ENCODE measurements at places on chromosomes 3 and 15.

GRCh38 chr15:81199031-81199779 lies 2.5 kb downstream of the IL16 start:
- DNase-seq, result no peak

- DNase-seq, result no peak
Observed at GRCh38 chr3:138474163-138474562, 39.7 kb downstream of the ESYT3 start.

DNA sequence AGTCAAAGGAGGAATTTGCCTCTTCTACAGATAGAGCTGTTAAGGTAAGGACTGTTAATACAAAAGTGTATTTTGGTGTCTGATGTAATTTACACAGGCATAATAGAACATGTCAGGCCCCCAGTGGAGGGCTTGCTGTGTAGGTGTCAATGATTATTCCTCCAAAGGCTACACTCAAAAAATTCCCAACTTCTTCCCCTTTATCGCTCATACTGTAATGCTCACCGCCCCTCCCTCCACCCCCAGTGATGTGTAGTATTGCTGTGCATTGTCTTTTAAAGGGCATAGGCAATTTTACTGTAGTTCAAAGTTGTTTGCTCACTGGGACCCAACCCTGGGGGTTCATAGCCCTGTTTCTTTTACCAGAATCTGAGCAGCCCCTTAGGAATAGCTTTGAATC lies 32.2 kb downstream of the NSUN3 start:
- no peak for DNase-seq

DNA sequence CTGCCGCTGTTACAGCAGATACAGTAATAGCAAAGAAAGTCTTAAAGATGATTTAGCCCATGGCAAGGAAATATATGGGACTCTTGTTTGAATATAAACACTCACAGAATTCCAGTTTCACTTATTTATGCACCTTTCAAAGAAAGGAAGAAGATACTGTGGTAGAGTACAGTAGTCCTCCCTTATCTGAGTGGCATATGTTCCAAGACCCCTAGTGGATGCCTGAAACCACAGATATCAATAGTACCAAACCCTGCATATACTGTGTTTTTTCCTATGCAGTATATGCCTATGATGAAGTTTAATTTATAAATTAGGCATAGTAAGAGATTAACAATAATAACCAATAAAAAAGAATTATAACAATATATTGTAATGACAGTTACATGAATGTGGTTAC lies 8.2 kb downstream of the MAP2K1 start:
- DNase-seq, result no peak

DNA sequence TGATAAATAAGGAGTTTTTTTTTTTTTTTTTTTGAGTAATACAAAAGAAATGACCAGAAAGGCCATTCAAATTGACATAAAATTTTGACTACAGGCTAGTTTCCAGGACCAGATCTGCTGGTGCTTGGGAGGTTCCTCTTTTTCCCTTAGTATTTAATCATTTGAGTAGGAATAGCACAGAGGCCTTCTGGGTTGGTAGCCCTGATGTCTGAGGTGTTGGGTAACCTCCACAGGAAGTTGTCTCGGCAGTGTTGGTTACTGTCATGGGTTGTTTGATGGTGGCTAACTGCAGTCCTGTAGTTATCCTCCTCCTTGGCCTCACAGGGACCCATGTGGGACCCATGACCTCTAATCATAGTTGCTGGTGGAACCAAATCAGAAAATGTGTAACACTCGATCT lies 91.1 kb downstream of the USP13 start:
- no peak for DNase-seq

DNA sequence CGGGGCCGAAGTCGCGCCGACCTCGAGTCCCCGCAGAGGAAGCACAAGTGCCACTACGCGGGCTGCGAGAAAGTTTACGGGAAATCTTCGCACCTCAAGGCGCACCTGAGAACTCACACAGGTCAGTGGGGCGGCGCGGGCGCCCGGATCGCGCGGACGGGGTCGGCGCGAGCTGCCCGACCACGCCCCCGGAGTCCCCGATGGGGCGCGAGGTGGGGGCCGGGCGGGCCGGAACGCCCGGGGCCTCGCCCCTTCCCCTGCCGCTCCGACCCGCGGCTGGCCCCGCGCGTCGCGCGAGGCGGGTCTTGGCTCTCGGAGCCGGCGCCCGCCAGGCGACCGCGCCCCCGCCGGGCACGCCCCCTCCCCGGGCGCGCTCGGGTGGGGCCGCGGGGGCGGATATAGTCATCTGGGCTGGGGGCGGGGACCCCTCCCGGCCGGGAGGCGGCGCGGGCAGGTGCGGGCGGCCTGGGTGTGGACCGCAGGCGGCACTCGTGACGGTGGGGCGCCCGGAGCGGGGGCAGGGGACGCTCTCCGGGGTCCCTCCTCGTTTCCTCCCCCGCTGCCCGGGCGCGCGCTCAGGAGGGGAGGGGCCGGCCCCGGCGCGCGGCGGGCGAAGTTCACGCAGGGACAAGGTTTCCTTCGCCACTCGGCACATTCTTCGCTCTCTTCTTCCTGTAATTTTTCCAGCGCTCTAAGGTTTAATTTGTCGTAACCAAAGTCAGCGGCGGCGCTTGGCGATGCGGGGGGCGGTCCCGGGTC lies 1.2 kb downstream of the KLF13 start:
- DNase-seq, result peak; percentile 28

GRCh38 chr3:23709987-23710386 lies 95.8 kb upstream of the UBE2E1 start:
- no peak for DNase-seq

- no peak for DNase-seq
Observed at GRCh38 chr3:190269101-190269500, 53.1 kb downstream of the CLDN1 start.

DNA sequence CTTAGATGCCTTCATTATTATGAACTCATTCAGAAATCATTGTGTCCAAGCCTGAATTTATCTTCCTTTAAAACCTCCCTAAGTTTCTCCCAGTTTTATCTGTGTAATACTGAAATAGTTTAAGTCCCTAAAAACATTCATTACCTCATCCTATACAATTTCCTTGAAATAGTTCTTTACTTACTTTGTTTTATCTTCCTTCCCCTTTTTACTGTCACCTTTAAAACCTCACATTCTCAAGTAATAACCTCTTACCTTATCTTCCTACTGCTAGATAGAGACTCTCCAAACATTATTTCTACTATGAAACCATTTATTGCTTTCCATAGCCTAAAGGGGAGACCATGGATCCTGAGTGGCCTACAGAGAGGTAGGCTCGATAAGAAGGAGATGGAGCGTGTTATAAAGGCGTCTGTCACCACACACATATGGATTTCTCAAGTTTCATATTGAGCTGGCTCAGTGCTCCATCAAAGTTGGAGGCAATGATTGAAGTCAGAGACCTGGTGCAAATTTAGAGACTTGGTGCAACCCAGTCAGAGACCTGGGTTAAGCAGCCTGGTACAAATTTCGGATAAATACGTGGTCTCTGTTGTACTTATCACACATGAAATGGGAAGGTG lies 140.4 kb downstream of the NFKBIZ start:
- DNase-seq, result no peak

DNA sequence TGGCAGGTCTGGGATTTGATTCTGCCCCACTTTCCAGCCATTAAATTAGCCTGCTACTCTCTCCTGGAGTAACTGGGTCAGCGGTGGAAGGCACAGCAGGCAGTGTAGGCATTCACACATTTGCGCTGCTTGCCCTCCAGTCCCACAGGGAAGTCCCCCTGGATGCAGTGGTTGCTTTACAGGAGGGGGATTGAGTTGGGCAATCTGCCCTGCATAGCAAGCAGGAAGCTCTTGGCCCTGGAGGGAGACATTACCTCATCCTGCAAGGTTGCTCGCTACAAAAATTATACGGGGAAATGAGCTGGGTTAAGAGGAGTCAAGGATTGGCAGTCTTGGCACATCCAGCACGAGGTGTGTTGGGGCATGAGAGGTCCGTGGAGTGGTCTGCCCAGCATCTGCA lies 14.8 kb downstream of the MCM2 start:
- DNase-seq, result no peak

- DNase-seq, result no peak
Observed at GRCh38 chr3:64091501-64091900, 68.2 kb upstream of the PSMD6 start.
